Esophagus mucosa (tissue), 1 donor: ENCODE measurements at places on chromosomes 6 and 20.

DNA sequence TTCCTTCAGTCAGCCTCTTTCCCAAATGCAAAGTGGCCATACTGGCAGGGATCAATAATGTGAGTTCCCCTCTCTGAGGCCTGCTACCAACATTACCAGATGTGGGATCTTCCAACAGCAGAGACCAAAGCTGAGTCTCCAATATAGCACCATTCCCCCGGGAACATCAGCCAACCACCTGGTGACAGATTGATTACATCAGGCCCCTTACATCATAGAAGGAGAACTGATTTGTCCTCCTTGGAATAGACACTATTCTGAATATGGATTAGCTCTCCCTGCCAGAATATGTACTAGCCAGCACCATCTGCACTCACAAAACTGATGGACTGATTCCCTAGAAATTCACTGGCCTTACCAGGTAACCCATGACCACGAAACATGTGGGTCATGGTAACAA, 61.9 kb upstream of the CARMIL1 start:
- no peak for ATAC-seq

GRCh38 chr20:54054516-54054915, 15.9 kb downstream of the BCAS1 start:
- ATAC-seq = peak; percentile 67

GRCh38 chr6:52550870-52551269, 26.0 kb downstream of the TRAM2 start:
- no peak for ATAC-seq

DNA sequence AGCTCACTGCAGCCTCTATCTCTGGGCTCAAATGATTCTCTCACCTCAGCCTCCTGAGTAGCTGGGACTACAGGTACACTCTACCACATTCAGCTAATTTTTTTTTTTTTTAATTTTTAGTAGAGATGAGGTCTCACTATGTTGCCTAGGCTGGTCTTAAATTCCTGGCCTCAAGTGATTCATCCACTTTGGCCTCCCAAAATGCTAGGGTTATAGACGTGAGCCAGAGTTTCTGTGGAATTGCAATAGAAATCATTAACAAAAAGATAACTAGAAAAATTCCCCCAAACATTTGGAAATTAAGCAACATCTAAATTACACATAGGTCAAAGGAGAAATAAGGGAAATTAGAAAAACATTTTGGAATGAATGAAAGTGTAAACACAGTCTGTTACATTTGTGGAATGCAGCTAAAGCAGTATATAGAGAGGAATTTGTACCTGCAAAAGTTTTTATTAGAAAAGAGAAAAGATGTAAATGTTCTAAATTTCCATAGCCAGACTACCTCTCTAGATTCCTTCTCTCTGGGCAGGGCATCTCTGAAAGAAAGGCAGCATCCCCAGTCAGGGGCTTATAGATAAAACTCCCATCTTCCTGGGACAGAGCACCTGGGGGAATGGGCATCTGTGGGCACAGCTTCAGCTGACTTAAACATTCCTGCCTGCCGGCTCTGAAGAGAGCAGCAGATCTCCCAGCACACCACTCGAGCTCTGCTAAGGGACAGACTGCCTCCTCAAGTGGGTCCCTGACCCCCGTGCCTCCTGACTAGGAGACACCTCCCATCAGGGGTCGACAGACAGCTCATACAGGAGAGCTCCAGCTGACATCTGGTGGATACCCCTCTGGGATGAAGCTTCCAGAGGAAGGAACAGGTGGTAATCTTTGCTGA, 51.3 kb downstream of the ATRN start:
- no peak for ATAC-seq

DNA sequence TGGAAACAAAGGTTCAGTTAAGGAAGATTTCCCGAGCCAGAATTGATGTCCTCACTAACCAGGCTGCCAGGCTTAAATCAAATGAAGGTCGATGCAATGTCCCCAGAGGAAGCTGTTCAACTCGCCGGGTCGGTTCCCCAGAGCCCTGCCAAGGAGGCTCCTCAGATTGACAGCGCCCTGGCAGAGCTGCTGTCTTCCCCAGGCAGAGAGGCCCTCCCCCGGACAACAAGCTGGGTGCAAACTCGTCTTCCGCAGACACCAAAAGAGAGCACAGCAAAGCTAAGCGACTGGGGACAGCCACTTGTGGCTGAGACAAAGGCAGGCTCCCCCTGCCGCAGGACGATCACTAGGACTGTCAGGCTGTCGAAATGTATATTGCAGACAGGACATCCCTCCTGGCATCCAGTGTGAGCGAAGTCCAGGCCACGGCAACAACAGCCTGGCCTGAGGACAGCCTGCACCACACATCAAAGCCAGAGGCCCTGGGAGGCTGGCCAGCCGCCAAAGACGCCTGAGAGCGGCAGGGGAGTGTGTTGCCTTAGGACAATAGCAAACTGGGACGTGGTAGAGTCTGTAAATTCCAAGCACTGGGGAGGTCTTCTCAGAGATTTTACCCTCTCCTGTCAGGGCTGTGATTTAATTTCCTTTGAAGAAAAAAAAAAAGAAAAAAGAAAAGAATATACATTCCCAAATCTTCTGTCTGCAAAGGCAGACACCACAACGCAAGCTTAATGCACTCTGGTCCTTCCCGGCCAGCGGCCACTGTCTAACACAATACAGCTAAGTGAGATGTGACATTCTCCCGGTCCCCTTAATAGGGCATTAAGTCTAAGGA, 99.1 kb downstream of the HIVEP2 start:
- ATAC-seq = peak; percentile 81

DNA sequence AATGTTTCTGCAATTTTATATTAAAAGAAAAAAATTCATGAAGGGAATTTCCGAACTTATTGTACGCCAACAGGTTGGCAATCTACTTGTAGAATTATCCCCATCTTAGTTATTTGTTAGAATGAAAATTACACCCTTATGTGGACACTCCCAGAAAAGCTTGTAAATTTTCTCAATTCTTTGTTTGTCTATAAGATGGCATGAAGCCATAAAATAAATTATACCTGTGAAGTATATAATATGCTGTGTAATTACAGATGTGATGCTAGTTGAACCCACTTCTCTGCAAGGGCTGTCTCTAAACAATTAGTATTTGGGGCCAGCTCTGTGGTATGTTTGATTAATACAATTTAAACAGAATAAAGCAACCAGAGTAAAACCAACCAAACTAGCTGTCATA, 52.1 kb upstream of the DSP start:
- ATAC-seq = no peak

DNA sequence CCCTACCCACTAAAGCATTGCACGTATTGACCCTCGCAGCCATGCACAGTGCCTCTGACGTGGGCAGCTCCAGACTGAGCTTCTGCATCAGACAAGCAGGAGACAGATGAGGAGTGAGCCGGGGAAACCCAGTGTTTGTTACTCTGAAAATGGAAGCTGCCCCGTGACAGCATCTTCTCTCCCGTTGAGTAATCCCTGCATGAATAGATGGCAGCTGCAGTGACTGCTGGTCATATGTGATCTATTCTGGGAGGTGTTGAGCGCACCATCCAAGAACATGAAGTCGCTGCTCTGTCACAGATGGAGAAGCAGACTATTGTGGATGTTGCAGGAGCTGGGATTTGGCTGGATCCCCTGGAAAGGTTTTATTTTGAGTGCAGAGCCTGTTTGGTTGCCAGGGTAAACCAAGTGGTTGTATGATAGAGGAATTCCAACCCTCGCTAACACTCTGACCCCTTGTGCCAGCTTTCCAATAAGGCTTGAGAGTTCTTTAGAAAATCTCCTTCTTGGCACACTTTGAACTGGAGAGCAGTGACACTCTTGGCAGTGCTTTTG, 242.2 kb downstream of the NRN1 start:
- ATAC-seq = no peak

GRCh38 chr20:16191496-16191895, 381.8 kb downstream of the KIF16B start:
- no peak for ATAC-seq
